ENCODE measurements at places on chromosomes 3 and 15.

DNA sequence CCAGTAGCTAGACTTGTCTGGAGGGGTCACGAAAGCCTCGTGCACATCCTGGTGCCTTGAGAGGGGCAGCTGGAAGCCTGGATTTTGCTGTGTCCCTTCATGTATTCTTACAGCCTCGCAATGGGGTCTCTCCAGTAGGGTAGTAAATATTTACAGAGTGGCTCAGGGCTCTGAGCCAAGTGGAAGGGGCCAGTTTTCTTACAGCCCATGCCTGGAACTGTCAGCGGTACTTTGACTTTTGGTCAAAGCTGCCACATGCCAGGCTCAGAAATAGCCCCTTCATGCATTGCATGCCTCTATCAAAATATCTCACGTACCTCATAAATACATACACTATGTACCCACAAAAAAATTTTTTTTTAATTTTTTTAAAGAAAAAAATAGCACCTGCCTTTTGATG lies 119.2 kb downstream of the OSBPL10 start:
- DNase-seq: no peak

DNA sequence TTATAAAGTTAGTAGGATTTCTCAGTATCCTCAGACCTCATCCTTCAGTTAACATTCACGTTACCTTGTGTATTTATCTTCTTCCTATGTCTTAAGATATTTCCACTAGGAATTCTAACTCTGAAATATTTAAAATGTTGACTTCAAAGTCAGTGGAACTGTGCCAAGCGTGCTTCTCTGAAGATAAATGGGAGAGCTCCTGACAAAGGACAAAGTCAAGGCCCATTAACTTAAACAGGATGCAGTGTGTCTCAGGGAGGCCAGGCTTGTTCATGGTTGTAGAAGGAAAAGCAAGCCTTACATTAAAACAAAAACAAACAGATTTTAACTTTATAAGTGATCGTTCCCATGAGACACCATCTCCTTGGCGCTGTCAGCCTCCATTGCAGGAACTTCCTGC lies 41.5 kb downstream of the ABHD17C start:
- no peak for DNase-seq

- DNase-seq: no peak
Observed at GRCh38 chr3:125594125-125594524, 1.2 kb downstream of the OSBPL11 start.

DNA sequence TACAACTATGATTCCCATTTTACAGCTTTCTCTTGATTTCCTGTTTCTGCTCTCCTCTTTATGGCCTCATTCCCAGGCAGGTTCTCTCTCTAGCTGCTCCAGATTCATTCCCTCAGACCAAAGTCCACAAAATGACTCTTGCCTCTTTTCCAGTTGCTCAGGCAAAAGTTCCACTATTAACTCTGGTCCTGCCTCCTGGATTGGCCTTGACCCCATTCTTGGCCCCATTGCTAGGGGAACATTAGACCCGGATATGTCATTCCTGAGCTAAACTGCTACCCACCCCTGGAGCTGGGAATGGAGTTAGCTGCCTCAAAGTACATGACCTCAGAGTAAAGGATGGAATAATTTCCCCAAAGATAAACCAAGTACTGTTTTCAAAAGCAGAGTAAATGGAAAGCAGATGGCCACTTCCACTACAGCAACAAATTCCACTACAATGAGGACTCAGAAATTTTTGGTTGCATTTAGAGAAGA lies 73.0 kb upstream of the GAP43 start:
- DNase-seq: no peak

DNA sequence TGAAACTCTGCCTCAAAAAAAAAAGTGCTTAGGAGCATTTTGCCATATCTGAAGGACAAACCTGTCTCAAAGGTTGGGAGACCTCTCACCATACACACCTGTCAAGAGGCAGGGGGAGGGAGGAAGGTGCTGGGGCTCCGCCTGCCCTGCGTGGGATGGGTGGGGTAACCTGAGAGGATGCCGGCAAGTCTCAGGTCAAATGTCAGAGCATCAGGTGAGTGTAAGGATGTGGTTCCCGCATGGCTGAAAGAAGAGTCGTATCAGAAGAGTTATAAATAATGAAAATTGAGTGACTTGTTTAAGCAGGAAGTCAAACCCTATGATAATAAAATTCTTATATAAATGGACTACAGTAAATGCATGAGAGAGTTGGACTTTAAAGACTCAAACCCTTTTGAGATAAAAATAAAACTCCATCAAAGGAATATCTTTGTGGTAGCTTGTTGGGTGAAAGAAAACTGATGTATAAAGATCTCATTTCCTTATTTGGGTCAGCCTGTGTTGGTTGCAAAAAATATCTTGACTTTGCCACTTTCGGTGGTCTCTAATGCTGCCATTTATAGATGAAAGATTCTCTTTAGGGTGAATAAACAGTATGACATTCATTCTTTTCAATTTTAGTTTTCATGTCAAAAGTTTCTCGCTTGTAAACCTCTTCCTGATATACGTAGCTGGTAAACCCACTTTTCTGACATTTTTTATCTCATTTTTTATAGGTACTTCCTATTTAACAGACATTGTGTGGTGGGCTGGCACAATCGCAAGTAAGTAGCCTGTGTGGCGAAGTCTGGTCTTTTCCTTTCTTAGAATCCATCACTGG lies 23.8 kb downstream of the NIPA1 start:
- no peak for DNase-seq

- DNase-seq: no peak
Observed at GRCh38 chr15:40443846-40444245, 3.1 kb downstream of the BAHD1 start.

DNA sequence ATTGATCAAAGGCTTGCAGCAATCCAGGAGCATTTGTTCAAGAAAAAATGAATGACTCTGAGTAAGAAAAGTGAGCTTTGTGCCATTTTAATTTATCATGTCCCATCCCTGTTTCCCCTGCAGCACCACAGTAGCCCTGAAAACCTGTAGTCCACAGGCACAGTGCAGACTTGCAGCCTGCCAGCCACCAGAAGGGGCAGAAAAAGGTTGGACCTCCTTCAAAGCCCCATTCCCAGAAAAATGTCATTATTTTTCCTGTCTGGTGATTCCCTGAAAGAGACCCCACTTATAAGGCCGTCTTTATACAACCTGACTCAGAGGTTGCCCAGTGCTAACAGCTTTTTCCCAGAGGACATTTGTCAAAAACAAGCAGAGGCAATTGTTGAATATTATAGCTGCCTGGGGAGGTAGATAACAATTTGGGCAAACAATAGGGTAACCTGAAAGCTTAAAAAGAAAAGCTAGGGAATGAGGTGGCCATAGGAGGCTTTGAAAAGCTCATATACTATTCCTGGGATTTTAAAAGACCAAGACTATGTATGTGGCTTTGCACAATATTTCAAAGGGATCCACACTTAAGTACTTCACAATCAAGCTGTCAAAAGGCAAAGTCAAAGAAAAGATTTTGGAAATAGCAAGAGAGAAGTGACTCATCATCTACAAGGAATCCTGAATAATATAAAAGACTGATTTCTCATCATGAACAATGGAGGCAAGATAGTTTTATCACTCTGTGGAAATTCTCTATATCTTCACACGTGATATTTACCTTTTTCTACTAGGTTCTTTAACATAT lies 136.8 kb upstream of the PLXNA1 start:
- DNase-seq: peak; percentile 30

GRCh38 chr15:99279290-99279689 lies 28.0 kb downstream of the LRRC28 start:
- DNase-seq: no peak

DNA sequence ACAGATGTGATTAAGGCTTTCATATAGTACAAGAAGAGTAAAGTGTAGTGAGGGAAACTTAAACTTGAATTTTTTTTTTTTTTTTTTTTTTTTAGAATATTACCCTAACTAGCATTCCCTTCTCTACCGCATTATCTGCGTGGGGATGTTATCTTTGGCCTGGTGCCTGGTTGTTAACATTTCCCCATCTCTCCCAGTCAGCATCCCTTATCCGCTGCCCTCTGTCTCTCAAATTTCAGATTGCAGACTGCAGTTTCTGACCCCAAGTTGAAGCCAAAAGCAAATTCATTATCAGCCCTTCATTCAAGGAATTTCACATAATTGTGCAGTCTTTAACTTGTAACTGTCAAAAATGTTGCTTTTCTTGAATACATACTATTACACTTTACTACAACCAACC lies 353.0 kb downstream of the PLOD2 start:
- DNase-seq: peak; percentile 64

DNA sequence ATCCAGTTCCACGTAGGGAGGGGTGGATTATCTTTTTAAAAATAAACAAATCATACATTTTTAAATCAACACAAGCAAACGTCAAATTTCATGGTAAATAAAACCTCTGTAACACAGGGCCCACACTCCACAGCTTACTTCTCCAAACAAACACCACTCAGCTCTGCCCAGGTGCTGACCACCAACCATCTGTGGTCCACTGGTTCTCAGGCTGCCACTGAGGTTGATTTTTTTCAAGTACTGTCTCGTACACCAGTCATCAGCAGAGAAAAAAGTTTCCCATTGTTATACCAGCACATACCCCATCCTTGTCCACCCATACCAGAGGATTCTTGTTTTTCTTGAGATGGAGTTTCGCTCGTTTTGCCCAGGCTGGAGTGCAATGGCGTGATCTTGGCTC lies 32.4 kb downstream of the CHSY1 start:
- DNase-seq: no peak

DNA sequence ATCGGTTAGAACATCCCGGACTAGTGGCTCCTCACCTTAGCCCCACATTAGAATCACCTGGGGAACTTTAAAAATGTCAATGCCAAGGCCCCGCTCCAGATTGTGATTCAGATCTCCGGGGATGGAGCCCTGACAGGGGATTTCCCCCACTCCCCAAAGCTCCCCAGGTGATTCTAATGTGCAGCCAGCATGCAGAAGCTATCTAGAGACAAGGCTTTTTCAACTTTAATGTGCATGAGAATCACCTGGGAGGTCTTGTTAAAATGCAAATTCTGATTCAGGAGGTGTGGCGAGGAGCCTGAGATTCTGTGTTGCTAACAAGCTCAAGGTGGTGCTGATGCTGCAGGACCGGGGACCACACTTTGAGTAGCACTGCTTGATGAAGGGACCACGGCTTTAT lies 156.7 kb downstream of the RAB11A start:
- DNase-seq: no peak

DNA sequence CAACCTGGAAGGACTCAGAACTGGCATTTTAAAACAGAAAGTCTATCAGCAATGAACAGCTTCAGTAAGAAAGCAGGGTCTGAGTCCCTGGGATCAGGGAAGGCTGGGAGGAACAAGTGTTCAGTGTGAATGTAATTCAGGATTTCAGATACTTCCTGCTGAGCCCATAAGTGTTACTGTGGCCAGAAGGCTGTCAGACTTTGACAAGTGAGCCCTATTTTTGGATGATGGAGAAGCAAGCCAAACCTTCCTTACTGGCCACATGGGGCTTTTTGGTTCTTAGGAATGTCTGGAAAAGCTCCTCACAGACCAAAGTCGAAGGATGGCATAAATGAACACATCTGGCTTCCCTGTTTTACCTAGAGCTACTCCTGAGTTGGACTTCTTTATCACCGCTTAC lies 157.2 kb downstream of the BBX start:
- no peak for DNase-seq

GRCh38 chr15:63019511-63020109 lies 22.9 kb upstream of the TPM1 start:
- no peak for DNase-seq

DNA sequence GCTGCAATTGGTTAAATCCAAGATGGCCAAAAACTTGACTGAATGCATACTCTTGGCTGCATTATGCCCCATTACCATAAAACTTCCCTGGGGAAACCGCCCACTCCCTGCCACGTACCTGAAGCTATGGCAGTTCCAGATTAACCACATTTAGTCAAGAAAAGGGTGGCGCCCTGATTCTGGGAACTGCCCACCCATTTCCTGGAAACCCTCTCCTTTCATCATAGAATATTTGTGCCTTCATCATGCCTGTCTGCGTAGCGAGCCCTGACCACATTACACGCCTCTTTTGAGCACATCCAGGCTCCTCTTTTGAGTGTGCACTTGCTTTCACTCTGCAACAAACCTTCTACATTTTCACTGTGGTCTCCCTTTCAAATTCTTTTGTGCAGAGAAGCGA lies 5.2 kb downstream of the LINS1 start:
- DNase-seq: no peak

- no peak for DNase-seq
Observed at GRCh38 chr3:150409125-150409511, 1.0 kb downstream of the TSC22D2 start.

- DNase-seq: no peak
Observed at GRCh38 chr15:84992157-84992944, 10.7 kb downstream of the PDE8A start.

DNA sequence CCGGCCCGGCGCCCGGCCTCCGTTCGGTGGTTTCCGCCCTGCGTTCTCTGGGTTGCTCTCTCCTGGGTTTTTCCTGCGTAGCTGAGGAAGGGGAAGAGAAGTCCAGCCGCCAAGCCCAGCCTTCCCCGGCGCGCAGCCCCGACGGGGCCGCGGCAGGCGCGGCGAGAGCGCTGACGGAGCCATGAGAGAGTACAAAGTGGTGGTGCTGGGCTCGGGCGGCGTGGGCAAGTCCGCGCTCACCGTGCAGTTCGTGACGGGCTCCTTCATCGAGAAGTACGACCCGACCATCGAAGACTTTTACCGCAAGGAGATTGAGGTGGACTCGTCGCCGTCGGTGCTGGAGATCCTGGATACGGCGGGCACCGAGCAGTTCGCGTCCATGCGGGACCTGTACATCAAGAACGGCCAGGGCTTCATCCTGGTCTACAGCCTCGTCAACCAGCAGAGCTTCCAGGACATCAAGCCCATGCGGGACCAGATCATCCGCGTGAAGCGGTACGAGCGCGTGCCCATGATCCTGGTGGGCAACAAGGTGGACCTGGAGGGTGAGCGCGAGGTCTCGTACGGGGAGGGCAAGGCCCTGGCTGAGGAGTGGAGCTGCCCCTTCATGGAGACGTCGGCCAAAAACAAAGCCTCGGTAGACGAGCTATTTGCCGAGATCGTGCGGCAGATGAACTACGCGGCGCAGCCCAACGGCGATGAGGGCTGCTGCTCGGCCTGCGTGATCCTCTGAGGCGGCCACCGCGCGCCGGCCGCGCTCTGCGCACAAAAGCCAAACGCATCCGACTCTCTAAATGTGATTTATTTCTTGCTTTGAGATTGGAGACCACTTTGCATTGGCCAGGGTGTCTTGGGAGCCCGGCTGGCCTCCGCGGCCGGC lies 727 bp downstream of the RAP2B start:
- DNase-seq: no peak

DNA sequence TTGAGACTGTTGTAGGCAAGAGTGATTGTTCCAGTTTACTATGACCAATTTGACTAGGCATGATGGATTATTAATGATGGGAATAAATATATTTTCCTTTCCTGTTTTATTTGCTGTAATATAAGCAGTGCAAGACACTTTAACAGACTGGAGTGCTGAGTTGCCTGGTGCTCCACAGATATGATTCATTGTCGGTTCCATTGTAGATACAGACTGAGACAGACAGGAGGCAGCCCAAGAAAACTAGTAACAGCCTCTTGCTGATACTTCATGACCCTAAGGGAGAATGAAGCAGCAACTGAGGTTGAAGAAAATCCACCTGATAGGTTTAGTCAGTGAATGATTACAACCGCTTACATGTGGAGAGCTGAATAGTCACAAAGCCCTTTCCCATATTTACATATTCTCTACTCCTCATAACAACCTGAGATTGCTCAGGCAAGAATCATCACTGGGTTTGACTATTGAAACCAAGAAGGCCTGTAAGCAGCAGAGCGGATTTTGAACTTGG lies 235.1 kb upstream of the TPRG1 start:
- no peak for DNase-seq
